ENCODE measurements at places on chromosomes 1 and 21.

GRCh38 chr1:168982778-168983177, 123.7 kb upstream of the ATP1B1 start:
- no peak for DNase-seq

DNA sequence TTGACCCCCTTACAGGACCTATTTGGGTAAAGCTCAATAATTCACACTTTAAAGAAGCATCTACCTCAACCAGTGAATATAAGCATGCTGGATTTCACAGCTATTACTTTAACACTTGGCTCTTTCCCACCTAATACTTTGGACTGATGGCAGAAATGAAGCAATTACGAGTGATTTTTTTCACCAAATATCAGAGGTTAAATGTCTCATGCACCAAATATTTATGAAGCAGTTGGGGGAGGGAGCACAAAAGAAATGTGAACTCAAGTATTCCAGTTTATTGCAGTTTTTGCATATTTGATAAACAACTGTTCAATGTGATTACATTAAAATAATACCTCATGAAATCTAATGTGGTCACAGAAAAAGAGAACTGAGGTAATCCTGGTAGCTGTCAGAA, 223.6 kb downstream of the LRRC7 start:
- no peak for DNase-seq

- DNase-seq: no peak
Measured at GRCh38 chr1:159958719-159959380, 4.8 kb upstream of the SLAMF9 start.

DNA sequence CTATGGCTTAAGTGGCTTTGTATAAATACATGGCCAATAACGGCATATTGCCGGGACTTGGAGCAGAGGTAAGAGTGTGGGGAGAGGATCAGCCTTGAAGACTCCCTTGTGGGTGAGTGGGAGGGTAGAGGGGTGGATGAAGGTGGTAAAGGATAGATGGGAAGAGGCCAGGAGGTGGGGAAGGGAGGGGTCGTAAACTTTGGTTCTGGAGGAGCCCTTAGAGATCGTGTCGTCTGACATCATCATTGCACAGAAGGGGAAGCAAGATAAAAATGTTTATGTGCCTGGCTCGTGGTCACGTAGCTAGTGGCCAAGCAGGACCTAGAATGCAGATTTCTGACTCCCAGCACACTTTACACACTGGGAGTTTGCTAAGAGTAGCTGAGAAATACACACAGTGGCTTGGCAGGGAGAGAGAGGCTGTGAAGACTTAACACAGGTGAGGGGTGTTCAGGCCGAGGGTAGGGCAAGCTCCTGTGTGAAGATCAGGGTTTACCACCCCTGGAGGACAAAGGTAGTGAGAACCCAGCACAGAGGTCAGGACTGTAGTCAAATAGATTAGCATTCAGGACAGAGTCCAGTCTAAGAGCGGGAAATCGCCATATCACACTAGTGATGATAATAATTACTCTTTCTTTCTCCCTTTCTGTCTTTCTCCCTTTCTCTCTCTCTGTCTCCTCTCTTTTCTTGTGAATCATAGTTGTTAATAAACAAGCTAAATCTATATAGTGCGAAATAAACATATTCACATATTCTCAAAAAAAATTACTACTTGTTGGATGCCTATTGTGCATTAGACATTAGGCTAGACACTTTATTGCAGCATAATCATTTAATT, 75.5 kb downstream of the LRRC8D start:
- no peak for DNase-seq

GRCh38 chr1:175803413-175803812, 60.0 kb upstream of the TNR start:
- DNase-seq: no peak

- DNase-seq: no peak
Measured at GRCh38 chr1:67832737-67833601, at the start of gene GNG12. TSS of gene GNG12 (minus strand) at chr1:67833467. CDS start at chr1:67707686, 125,781 bp downstream.

DNA sequence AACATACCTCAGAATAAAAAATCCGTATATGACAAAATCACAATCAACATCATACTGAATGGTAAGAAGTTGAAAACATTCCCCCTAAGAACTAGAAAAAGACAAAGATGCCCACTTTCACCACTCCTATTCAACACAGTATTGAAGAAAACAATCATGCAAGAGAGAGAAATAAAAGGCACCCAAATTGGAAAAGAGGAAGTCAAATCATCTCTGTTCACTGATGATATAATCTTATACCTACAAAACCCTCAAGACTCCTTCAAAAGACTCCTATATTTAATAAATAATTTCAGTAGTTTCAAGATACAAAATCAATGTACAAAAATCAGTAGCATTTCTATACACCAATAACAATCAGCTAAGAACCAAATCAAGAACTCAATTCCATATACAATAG, 14.7 kb downstream of the PGLYRP4 start:
- DNase-seq: no peak

GRCh38 chr1:71303617-71304041, 222.8 kb upstream of the ZRANB2 start:
- no peak for DNase-seq

GRCh38 chr1:206633708-206634121, 1.6 kb upstream of the DYRK3 start:
- DNase-seq: no peak

DNA sequence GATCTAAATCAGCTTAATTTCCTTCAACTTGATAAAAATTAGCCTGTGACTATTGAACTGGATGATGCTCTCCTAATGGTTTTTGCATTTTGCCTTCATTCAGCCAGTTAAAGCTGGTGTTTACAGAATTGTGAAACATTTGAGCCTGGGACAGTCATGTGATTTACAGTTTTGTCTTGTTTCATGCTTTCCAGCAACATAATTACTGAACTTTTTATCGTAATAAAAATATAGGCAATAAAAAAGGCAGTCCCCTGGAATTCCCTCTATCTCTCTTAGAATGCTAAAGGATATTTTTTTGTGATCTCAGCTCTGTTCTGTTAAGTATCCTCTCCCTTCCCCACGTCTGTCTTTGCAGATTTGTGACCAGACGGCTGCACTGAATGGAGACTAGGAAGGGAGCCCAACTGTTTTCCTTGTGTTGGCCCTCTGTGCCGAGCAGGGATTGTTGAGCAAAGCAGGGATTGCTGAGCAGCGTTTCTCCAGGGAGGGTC, 70.3 kb upstream of the RGL1 start:
- no peak for DNase-seq

All from activated CD4-positive, alpha-beta T cell treated with anti-CD3 and anti-CD28 coated beads, Interleukin-2, amount 50 U/mL, for 24 hours (primary cell).